GM18507 (cell line): ENCODE measurements at places on chromosomes 4 and X.

DNA sequence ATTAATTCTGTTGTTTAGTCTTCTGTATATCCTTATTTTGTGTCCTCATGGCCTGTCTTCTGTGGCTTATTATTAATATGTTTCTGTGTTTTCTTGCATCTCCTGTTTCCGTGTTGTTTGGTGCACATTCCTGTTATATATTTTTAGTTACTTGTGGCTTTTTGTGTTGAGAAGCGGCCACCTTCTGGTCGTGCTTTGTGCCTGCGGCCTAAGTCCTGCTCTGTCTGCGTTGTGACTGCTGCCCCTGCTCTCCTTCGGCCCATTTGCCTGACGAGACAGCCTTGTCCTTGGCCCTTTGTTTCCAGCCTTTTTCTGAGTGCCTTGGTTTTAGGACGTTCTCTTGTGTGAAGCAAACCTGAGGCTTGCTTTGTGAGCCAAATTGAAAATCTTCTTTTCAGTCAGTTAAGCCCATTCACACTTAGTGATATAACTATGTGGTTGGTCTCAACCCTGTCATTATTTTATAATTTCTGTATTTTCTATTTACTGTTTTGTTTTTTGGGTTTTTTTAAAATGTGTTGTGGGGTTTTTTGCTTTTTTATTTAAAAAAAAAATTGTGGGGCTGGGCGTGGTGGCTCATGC is 43.8 kb downstream of the TNIP2 start:
- no peak for DNase-seq

GRCh38 chr4:15182600-15183220 is 180.4 kb downstream of the CPEB2 start:
- DNase-seq: no peak

- DNase-seq: no peak
Measured at GRCh38 chr4:32624943-32625603, 1904.9 kb downstream of the PCDH7 start.

DNA sequence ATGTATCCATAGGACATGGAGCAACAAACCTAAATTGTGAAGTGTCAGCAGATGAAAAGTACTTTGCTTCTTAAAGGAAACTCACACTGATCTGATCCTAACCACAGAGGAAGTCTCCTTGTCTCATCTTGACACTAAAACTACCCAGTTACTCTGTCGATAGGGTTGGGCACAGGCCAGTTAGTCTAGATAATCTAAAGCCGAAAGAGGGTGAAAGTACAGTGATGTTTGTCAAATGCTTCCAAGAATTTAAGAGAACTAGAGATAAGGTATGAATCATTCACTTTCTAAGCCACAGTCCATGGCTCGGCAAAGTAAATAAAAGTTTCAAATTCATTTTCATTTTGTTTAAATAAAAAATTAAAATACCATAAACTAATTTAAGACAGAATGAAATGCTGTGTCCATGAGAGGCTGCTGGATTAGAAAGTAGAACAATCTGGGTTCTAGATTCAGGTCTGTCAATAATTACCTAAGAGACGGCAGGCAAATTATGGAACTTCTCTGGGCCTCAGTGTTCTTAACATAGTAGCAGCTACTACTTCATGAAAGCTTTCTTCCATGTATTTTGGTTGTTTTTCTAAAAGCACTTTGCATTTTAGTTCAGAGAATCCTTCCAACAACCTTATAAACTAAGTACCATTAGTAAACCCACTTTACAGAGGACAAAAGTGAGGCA is 176.7 kb downstream of the LDB2 start:
- no peak for DNase-seq

GRCh38 chr4:48664938-48665337 is 115.1 kb downstream of the FRYL start:
- DNase-seq: no peak

GRCh38 chrX:109830157-109830703 is 97.2 kb upstream of the ACSL4 start:
- DNase-seq: no peak

- DNase-seq: no peak
Measured at GRCh38 chrX:116238567-116239255, 68.2 kb downstream of the AGTR2 start.

- DNase-seq: no peak
Measured at GRCh38 chr4:65033899-65034298, 624.6 kb upstream of the TECRL start.

GRCh38 chr4:27206009-27206408 is 345.4 kb downstream of the STIM2 start:
- no peak for DNase-seq

GRCh38 chr4:14841801-14842768 is 160.2 kb upstream of the CPEB2 start:
- DNase-seq: no peak

DNA sequence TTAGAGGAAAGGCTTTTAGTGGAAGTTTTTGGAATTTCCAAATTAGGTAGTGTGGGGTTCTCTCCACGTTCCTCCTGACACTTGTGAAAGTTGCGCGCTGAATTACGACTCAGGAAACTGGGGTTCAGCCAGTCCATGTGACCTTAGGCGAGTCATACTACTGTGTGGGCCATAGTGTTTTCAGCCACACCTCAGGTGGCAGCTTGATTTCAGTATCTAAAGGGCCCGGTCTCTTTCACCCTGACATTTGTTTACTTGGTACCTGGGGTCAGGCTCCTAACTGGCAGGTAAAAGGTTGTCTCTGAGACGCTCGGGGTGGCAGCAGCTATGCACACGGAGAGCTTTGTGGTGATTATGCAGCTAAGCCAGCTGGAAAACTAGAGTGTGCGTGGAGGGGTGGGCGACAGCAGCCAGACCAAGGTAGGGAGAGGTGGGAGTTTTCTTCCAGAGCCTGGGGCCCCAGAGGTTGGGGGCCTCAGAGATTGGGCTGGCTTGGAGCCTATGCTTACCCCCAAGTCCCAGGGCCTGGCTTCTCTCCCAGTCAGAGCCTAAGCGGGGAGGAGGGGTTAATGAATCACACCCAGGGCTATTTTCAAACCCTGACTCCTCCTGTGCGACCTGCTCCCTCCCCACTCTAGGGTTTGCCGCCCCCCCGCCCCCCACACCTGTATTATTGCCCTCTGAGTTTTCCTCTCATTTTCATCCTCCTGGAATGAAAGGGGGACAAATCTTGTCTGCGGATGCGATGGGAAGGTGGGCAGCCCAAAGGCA is 47.2 kb downstream of the STARD8 start:
- no peak for DNase-seq

GRCh38 chr4:29717287-29718057 is 1002.7 kb upstream of the PCDH7 start:
- DNase-seq: no peak

- DNase-seq: no peak
Measured at GRCh38 chr4:123804196-123804721, 407.7 kb downstream of the SPRY1 start.

DNA sequence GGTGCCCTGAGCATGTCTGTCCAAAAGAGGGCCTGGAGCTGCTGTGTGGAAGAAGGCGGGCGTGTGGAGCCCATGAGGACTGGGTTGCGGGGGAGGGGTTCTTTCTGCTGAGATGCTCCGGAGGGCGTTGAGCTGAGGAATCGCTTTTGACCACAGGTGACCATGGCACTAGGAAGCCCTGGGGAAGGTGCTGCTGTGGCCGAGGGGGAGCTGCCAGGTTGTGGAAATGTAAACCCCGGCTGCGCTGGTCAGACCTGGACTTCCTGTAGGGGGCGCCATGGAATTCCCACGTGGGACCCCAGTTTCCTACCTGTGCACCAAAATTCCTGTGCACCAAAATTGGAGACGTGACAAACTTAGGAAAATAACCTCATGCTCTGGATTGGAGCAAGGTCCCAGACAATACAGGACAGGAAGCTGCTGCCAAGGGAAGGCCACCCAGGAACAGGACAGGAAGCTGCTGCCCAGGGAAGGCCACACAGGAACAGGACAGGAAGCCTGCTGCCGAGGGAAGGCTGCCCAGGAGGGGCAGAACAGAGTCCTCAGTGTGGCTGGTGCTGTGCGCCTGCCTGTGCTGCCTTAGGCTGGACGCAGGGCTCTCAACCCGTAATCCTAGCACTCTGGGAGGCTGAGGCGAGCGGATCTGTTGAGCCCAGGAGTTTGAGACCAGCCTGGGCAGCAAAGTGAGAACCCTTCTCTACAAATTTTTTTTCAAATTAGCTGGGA is 28.4 kb upstream of the UVSSA start:
- no peak for DNase-seq

GRCh38 chrX:115616943-115617563 is 56.1 kb downstream of the PLS3 start:
- no peak for DNase-seq

DNA sequence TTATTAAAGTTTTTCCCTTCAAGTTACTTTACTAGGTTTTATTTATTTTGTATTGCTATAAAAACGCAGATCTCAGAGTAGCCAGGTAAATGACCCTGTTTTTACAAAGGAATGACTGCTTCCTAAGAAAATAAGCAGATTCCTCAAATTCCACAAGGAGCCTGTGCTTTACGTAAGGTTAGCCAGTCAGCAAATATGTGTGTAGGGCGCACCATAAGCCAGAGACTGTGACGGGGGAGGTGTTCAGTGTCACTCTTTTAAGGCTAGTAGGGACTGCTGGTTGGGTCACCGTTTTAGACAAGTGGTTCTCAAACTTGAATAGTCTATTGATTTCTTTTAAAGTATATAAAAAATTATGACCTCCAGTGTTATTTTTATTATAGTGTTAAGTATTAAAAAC is 119.9 kb downstream of the ANK2 start:
- DNase-seq: no peak

GRCh38 chr4:35253331-35253730 is 991.0 kb downstream of the ARAP2 start:
- DNase-seq: no peak

DNA sequence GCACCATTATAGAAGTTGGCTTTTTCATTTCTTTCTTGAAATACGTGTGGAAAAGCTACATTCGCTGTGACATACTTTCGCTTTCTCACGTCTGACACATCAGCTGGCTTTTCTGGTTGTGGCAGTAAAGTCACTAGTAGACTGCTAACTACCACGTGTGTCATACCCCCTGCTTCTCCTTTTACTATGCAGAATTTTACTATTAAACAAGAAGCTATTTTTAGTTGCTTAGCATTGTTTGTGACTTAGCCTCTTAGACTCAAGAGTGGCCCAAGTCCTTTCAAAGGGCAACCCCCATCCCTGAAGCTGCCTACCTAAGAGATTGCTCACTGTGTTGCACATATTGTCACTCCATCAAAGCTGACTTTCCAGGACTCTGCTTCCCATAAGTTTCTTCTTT is 2.1 kb upstream of the IL2 start:
- no peak for DNase-seq

- no peak for DNase-seq
Measured at GRCh38 chr4:18798123-18798522, 776.6 kb upstream of the LCORL start.

DNA sequence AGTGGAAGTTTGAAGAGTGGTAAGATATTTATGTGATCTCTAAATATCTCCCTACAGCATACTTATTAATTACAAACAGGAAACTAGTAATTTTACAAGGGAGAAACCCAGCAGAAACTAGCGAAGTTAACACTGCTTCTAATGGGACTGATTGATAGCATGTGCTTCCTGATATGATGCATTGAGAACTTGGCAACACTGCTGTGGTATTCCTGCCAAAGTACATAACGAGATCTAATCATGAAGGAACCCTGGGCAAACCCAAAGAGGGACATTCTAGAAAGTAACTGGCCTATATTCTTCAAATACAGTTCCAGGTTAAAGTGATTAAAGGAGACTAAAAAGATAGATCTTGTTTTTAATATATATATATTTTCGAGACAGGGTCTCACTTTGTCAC is 4.6 kb upstream of the GPR34 start:
- DNase-seq: no peak

DNA sequence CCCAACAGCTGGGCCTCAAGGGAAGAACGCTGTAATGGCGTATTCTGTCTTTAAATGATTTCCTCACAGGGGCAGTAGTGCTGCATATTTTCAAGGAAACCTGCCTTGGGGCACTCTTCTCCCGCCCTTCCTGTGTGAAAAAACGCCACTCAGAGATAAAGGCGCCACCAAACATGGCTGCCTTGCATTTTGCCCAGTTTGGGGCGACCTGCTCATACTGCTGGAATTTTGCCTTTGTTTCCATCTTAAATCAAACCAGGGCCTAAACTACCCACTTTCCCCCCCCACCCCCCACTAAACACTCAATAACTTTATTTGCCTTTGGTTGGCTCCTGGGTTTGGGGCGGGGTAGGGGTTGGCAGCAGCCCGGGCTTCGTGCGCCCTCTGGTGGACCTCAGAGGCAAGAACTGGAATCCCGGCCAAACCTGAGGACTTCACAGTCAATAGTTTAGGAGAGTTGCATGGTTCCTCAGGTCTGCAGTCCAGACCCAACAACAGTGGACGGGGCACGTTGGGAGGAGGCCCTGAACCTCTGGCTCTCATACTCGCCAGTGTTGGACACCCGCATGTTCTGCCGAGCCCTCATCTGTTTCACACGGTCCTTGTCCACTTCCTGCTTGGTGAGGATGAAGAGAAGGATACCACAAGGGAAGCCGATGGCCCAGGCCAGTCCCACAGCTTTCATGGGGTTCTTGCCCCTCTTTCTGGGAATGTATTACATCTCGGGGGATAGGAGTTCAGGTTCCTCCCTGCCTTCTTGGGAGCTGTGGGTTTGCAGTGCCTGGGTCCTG is 220.1 kb upstream of the STK26 start:
- DNase-seq: no peak

DNA sequence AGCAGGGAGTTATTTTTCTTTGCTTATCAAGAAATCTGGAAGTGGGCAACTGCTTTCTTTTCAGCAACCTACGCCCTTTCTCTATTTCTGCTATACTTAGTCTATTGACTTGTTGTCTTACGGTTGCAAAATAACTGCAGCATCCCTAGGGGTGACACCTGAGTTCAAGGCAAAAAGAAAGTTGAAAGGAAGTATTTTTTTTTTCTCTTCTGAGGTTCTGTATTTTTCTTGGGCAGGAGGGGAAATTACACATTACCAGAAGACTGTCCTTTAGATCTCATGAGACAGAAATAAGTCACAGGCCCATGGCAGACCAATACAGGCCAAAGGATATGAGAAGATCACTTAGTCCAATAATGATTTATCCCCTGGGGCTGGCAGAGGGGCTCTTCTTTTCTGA is 204.7 kb upstream of the CASK start:
- no peak for DNase-seq

- DNase-seq: no peak
Measured at GRCh38 chr4:21001490-21001889, 301.2 kb downstream of the PACRGL start.

- no peak for DNase-seq
Measured at GRCh38 chrX:16005917-16006316, 117.4 kb upstream of the GRPR start.
